ENCODE measurements at places on chromosomes 5 and 9.

DNA sequence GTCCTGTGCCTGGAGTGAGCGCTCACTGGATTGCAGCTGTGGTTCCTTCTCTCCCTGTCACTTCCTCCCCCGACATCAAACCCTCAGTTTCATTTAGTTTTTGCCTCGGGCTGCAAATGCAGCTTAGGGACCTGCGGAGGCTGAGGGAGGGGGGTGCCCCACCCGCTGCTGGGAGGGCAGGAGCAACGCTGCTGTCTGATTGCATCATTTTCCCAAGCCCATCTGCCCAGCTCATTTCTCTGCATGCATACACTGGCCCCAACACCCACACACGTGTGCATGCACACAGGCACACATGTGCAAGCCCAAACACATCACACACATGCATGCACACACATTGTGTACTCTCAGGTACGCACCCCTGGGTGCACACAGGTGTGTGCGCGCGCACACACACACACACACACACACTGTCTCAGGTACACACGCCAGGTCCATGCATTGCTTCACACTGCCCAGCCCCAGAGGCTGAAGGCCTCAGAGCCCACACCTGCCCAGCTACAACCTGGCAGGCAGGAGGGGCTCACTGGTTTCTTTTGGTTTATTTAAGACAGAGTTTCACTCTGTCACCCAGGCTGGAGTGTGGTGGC, 3.4 kb downstream of the ASS1 start:
- peak; percentile 70 for DNase-seq

- DNase-seq, result peak; percentile 2
Measured at GRCh38 chr5:775961-776861, 8.3 kb downstream of the ZDHHC11B start.

- DNase-seq, result no peak
Measured at GRCh38 chr5:124220418-124220817, 526.0 kb downstream of the ZNF608 start.

DNA sequence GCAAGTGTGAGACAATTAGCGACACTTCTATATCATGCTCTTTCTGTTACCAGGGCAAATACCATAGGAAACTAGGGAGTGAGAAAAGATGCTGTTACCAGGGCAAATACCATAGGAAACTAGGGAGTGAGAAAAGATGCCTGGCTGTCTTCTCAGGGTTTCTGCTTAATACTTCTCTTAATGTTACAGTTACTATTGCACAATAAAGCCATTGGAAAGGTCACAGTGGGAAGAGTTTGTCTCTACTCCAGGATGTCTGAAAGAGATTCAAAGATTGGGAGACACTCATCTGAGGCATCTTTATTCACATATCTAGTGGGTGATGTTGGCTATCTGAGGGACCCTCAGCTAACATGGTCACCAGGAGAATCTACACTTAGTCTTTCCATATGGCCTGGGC, 431.7 kb upstream of the POU5F2 start:
- no peak for DNase-seq

DNA sequence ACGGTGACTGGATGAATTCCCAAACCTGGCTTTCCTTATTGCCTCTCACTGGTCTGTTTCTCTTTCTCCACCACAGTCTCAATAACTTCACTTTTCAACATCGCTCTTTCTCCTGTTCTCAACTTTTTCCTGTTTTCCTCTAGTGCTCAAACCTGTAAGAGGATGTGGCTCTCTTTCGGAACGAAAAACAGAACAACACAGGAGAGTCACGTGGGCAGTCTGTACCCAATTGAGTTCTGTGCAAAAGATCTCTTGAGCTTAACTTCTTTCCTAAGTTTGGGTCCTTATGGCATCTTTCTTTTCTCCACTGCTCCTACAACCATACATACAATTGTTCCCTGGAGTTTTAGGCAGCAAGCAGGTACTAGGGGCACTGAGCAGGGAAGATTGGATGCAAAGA, 8.9 kb downstream of the HAVCR1 start:
- DNase-seq, result no peak

- DNase-seq, result no peak
Measured at GRCh38 chr5:109922381-109922995, 232.8 kb downstream of the MAN2A1 start.

DNA sequence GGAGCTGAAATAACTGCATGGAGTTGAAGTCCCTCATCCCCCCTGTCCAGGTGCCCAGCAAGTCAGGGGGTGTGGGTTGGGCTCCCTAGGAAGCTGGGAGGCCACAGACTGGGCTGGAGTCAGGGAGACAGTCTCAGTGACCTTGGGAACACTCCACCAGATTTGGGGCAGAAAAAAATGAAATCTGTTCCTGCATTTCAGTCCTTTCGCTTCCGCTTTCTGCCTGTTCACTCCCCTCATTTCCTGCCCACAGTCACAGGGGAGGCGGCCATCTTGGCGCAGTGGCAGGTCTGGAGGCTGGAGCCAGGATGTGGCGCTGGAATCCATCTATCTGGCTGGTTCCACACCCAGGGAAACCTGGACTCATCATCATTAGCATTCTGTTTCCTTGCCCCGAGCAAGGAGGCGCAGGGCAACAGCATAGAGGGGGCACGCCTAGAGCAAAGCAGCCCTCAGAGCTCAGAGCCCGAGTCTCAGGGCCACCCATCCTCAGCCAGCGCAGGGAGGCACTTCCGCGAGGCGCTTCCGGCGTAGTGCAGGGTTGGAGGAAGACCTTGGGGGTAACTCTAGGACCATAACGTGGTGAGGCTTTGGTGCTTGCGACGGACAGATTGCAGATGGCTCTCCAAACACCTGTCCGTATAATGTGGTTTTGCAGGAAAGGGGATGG, 86.2 kb upstream of the HSPA9 start:
- DNase-seq, result no peak

DNA sequence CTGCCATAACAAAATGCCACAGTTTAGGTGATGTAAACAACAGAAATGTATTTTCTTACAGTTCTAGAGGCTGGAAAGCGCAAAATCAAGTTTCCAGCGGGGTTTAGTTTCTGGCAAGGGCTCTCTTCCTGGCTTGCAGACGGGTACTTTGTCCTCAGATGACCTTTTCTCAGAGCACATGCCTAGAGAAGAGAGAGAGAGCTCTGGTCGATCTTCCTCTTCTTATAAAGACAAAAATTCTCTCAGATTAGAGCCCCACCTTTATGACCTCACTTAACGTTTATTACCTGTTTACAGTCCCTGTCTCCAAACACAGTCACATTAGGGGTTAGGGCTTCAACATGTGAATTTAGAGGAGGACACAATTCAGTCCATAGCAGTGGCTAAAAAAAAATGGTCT, 119.7 kb downstream of the CETN3 start:
- DNase-seq, result peak; percentile 19

- peak; percentile 29 for DNase-seq
Measured at GRCh38 chr9:13139641-13140171, 139.8 kb downstream of the MPDZ start.

DNA sequence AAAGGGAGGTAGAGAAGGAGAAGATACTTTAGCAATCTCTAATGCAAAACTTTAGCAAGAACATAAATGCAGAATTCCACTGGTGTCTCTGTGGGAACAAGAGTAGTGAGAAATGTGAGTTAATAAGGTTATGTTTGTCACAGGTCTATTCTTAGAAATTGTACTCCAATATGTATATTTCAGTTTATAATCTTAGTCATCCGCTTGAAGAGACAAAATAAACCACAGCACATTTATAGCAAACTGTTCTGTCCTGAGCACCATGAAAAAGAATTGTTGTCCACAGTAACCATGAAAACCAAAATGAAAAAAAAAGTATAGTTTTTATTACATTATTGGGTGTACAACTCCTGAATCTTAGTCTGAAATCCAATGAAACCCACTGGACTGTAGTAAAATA, 93.6 kb upstream of the TSLP start:
- no peak for DNase-seq

DNA sequence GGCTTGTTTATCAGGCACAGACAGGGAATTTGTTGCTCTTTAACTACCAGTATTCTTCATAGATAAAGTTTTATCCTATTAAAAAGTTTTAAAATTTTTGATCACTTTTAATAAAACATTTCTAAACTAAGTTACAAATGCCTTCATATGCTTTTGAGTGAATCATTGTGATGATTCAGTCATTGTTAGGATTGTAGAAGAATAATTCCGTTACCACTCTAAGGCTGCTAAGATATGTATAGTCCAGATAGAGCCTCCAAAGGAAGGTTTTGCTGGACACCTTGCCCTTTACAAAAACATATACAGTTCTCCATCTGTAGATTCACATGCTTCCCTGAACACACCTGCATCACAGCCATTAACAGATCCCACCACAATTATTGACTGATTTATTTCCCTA, 233.7 kb downstream of the SPOCK1 start:
- DNase-seq, result no peak

DNA sequence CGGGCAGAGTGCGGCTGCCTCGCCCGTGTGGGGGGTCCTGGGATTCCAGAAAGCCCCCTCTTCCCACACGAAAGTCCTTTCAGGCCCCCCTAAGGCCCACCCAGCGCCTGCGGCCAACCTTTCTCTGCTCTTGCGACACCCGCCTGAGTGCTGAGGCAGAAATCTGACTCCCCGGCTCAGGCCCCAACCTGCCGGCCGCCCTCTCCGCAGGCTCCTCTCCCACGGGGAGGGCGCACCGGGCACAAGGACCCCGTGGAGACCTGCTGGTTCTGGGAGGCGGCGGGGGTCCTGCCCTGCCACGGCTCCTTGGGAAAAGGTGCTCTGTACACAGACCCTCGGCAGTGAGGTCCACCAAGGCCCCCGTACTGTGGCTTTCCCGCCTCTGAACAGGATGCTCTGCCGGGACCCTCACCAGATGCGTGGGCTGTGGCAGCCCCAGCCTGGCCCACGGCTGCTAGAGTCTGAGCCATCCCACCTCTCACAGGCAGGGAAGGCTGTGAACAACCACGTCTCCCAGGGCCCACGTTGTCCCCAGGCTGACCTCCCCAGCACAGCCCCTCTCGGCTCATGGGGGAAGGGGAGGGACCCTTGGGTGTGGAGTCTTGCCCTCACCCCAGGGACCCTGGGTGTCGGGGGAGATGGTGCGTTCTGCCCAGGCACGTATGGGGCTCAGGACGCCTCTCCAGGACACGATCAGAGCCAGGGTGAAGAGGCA, 41.5 kb upstream of the EGFL7 start:
- no peak for DNase-seq

DNA sequence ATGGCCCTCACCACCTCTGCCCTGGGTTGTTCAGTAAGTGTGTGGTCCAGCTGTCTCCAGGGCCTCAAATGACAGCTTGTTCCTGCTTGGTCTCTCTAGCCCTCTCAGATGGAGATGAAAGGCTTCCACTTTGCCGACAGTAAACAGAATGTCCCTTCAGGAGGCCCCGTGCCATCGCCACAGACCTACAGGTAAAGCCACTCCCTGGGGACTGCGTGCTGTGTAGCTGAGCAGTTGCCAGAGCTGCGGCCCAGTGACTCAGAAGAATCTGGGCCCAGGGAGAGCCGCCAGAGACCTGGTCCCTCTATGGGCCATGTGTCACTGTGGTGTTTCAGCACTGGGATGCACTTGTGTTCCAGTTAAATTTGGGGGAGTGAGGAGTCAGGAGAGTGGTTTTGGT, 10.6 kb upstream of the POMT1 start:
- no peak for DNase-seq

GRCh38 chr5:78573318-78573717, 75.3 kb downstream of the LHFPL2 start:
- no peak for DNase-seq

Measured in ELF-1 (cell line).